Breast epithelium (tissue), 4 donors: ENCODE measurements at places on chromosomes 3 and 15. TPM values are rescaled to one million over a fixed set of nuclear protein-coding genes. Genes with fewer than 3 reads are reported as not detected.

DNA sequence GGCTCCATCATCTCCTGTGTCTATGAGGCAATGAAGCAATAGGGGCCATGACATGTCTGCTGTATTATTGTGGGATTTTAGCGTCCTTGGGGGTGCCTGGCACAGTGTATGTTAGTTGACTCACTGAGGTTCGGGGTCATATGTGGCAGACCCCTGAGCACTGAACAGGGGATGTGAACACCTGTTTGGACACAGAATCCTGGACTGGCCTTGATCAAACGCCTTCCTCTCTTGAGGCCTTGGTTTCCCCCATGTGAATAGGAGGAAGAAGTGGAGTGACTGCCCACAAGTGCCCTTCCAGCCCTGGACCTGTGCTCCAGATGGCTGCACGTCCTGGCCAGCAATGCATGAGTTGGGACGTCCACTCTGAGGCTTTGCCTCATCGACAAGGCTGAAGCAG is 84.2 kb downstream of the HMG20A start:
- DNase-seq = no peak

The MORC1 gene
- total RNA-seq = under 0.01 TPM

DNA sequence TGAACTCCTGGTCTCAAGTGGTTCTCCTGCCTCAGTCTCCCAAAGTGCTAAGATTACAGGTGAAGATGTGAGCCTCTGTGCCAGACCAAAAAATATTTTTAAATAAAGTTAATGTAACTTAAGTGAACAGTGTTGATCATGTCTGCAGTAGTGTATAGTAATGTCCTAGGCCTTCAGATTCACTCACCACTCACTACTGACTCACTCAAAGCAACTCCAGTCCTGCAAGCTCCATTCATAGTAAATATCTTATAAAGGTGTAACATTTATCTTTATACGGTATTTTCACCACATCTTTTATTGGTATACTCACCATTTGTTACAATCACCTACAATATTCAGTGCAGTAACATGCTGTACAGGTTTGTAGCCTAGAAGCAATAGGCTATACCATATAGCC is 264.2 kb downstream of the ULK4 start:
- no peak for DNase-seq

The SYNPR gene
- total RNA-seq = not detected

The ARL6 gene
- 5.4 TPM for total RNA-seq

- no peak for DNase-seq
Measured at GRCh38 chr3:36680952-36681351, 83.4 kb downstream of the DCLK3 start.

DNA sequence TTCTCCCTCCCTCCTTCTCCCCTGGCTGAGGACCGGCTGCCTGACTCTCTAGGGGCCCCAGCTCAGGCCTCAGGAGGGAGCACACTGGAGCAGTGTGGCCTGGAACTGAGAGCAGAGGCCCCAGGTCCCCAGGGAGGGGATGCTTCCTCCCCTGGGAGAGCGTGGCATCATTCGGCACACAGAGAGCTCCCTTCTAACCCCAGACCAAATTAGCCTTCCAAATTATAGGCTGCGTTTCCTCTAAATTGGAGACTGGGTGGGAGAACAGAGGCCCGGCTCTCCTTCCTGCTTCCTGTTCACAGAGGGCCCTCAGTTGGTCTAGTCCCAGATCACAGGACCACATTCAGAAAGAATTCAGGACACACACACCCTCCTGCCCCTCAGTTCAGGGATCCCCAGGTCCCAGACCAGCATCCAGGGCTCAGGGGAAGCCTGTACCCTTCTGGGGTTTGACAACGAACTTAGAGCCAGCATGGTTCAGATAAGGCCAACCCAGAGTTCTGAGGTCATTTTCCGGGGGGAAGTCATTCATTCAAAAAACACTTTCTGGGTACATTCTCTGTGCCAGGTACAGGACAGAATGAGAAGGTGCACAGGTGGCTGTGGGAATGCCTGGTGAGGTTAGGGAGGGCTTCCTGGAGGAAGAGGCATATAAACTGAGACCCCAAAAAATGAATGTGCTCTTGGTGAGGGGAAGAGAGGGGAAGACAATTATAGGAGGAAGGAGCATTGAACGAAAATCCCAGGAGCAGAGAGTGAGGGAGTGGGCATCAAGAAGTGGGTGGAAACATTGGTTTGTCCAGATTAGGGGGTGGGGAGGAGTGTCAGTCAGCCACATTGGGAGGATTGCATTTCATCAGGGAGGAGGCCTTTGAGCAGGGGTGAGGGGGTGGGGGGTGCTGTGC is 28.4 kb upstream of the RPL29 start:
- DNase-seq = no peak
